ENCODE measurements at places on chromosomes 16 and 17.
A peak's percentile ranks its signal among the peaks of the same experiment; 100 is the strongest.

GRCh38 chr17:77363821-77364361 lies 223.1 kb downstream of the SEC14L1 start:
- DNase-seq = no peak

DNA sequence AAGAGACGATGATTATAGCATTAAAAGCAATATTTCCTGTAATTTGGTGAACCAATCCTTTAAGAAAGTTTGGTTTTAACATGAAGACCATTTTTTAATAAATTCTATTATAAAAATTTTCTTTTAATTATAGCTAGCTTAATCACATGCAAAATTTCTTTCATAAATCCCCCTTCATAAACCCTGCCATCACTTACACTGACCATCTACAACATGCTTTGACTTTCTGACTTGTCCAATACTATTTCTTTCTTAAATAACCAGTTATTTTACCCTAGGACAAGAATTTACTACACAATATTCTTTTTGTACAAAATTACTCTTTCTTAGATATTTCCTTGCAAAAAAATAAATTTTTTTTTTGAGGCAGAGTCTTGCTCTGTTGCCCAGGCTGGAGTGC lies 1334.8 kb downstream of the CDH11 start:
- DNase-seq = peak; percentile 8

- DNase-seq = no peak
These were observed 141.2 kb downstream of the WWOX start for GRCh38 chr16:78240459-78241222.

GRCh38 chr17:73941919-73942530 lies 261.5 kb upstream of the RPL38 start:
- no peak for DNase-seq

- no peak for DNase-seq
These were observed 70.0 kb upstream of the FAM20A start for GRCh38 chr17:68670967-68671693.
